Stimulated activated CD4-positive, alpha-beta T cell treated with anti-CD3 and anti-CD28 coated beads, Interleukin-4, amount 100 ng/mL, for 24 hours (primary cell): ENCODE measurements at places on chromosomes 3 and 15.

DNA sequence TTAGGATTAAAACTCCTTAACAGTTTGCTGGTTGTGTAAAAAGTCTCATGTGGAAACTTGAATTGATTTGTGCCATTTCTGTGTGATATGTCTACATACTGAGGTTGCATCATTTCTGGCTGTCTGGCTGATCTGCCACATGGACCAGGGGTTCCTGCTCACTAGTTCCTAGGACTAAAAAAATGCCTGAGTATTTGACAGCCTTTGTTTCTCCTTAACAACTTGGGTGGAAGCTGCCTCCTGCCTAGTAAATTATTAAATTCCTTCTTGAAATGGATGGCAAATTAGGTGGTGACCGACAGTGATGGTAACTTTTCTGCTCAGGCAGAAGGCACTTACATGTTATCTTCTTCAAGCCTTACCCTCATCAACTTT is 226.9 kb upstream of the MRPL3 start:
- no peak for DNase-seq

DNA sequence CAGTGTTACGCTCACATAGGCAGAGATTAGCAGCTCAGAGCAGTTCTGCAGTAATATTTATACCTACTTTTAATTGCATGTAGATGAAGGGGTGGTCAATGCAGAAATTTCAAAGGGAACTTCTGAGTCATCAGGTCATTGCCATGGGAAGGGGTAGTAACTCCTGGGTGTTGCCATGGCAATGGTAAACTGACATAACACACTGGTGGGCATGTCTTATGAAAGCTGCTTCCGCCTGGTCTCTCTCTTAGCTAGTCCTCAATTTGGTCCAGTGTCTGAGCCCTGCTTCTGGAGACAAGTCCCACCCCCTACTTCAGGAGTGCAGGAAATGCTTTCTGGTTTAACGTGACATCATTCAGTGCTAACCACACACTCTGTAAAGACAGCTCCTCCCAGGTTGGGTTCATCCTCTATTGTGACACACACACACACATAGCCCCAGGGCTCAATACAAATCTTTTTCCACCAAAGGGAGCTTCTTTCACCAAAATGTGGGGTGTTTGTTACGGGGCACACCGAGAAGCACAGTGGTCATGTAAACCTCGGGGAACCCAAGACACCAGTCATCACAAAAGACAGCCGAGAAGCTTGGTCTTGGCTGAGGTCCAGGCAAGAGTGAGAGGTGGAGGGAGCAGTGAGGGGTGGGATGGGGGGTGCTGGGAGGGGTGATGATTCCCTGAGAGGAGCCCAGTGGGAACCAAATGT is 74.5 kb downstream of the TLE3 start:
- peak; percentile 46 for DNase-seq

DNA sequence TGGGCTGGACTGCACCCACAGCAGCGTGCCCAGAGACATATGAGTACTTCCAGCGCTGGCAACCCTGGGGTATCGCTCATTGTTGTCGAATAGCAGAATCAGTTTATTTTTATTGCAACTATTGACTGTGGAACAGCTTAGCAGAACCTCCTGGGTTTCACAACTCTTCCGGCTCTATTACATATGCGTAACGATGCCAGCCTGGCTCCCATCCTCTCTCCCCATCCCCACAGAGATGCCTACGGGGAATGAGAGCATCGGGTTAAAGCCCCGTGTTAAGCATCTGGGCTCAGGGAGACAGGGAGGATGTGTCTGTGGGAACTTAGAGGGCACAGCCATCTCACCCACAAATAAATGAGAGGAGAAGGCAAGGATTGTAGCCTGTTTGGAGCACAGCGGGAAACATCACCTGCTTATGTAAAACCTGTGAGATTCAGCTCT is 76.6 kb upstream of the DLG1 start:
- no peak for DNase-seq

GRCh38 chr15:64100958-64101357 is 5.2 kb downstream of the SNX1 start:
- no peak for DNase-seq

DNA sequence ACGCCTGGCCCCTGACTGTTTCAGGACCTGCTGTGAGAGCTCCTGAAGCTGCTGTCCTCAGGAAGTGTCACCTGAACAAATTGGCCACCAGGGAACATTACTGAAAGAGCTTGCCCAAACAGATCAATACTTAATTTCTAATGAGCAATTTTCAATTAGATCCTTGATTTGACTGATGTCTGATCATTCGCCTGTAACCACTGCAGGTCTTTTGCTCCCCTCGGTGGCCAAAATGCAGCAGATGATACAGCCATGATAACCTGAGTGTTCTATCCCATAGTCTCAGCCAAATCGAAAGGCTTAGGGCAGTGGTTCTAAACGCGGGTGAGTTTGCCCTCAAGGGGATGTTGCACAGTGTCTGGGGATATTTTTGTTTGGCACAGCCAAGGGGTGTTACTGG is 57.6 kb upstream of the MEX3B start:
- DNase-seq, result no peak

- no peak for DNase-seq
These were observed 133.2 kb downstream of the PDE8A start for GRCh38 chr15:85114886-85115285.
